ENCODE measurements at places on chromosomes 6 and 20. TPM values are rescaled to one million over a fixed set of nuclear protein-coding genes. Genes with fewer than 3 reads are reported as not detected.
A peak's percentile ranks its signal among the peaks of the same experiment; 100 is the strongest.

Gene PTK6
- total RNA-seq, result 0.83 TPM

Gene TGM2
- 53.4 TPM for total RNA-seq

Gene KCNK5
- not detected for total RNA-seq

Gene GJA10
- not detected for total RNA-seq

Gene IRF4
- total RNA-seq, result not detected

Gene KIF6
- total RNA-seq, result 0.33 TPM

Gene SLC22A1
- total RNA-seq, result 3.4 TPM

Gene MYH7B
- under 0.01 TPM for total RNA-seq

Gene RIPPLY2
- not detected for total RNA-seq

Gene ELOVL2
- total RNA-seq, result not detected

Gene RAMACL
- total RNA-seq, result 0.83 TPM

Gene TRIM15
- total RNA-seq, result not detected

Gene HLA-DQB1
- total RNA-seq, result 0.17 TPM

Gene SLC35F1
- total RNA-seq, result not detected

Gene PRPH2
- 0.09 TPM for total RNA-seq

Gene FAM135A
- total RNA-seq, result 34.0 TPM

Gene GGTLC1
- total RNA-seq, result not detected

Gene MAN1A1
- 5.3 TPM for total RNA-seq

Gene DLGAP4
- total RNA-seq, result 30.2 TPM

Gene SDC4
- 550 TPM for total RNA-seq

Gene ULBP1
- 23.5 TPM for total RNA-seq

Gene KCNB1
- not detected for total RNA-seq

DNA sequence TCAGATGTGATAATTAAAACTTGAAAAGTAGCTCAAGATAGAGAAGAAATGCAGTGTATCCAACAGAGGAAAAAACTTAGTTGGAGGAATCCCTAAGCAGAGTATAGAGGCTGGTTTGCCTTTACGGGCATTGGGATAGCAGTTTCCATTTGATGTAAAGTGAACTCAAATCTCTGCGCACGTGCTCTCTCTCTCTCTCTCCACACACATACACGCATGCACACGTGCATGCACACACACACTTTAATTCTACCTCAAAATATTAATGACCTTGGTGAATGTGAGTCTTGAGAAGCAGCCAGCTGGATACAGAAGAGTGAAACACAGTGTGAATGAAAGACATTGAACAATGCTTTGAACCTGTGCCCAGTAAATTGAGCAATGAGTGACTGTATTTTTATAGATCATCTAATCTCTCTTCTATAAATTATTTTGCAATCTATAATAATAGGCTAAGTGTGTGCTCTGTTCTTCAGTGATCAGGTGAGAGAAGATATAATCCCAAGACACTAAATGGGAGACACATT, 247.7 kb upstream of the FAM83B start:
- DNase-seq, result peak; percentile 64

- no peak for DNase-seq
These were observed 60.2 kb downstream of the EZR start for GRCh38 chr6:158758941-158759479.

- DNase-seq, result no peak
These were observed 177.1 kb downstream of the CD109 start for GRCh38 chr6:73873081-73873480.

DNA sequence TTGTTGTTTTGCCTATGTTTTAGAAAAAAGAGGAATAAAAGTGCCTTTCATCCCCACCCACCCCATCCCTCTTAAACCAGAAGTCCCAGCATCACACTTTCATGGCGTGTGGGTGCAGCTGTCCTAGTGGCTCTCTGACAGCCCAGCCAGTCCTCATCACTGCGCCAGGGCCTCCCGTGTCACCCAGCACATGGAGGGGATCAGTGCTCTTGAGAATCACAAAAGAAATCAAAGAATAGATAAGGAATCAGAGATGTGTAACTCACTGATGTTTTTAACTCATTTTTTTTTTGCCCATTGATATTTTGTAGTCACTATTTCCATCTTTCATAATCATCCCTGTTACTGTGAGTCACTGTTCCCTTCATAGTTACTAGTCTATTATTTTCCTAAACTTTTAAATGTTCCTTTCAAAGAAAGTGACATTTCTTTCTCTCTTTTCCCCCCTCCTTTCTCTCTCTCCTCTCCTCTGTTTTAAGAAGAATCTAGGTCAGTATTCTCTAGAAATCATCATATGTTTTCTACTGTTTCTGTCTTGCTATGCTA, 78.6 kb downstream of the AIG1 start:
- peak; percentile 17 for DNase-seq

GRCh38 chr20:61755971-61756845, 309.5 kb downstream of the TAF4 start:
- no peak for DNase-seq

GRCh38 chr20:22472447-22473100, 111.8 kb downstream of the FOXA2 start:
- DNase-seq, result no peak

DNA sequence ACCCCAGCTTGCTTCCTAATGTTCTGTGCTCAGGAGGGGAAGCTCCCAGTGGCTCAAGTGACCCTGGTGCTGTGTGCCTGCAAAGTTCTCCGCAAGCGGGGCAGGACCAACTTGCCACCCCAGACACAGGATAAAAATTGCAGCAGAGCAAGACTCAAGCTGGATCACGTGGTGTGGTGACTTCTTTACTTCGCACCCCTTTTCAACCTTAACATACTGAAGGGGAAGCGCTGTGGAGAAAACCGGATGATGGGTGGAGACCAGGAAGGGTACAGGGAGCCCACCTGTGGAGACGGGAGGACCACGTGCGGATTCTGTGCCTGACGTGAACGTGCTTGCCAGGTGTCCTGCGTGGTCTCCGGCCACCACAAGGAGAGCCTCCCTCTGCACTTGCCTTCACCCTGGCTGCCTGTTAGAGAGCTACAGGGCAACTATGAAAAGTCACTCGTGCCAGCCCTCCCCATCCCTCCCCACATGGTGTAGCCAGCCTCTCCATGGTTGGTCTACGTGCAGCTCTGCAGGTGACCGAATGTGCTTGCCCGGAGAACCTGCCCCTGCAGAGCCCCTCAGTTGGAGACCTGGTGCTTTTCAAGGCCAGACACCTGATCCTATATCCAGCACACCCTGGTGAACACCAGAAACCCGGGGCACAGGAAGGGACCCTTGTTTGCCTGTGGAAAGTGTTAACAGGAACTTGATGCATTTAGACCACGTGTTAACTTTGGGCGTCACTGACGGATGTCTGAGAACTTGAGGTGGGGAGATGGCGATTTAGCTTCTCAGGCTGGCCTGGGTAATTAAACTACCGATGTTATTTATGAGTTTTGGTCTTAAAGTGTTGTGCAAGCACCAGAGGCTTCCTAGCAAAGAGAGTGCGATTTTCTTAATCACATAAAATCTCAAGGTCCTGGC, 23.9 kb upstream of the DACT2 start:
- DNase-seq, result no peak

- DNase-seq, result peak; percentile 100
These were observed 59.7 kb upstream of the SNX9 start for GRCh38 chr6:157763129-157763903.

- peak; percentile 57 for DNase-seq
These were observed 1.1 kb upstream of the JARID2 start for GRCh38 chr6:15244620-15245360.

GRCh38 chr6:106444777-106445507, 84.4 kb downstream of the CRYBG1 start:
- DNase-seq, result peak; percentile 58

GRCh38 chr6:44897316-44897715, 430.8 kb upstream of the RUNX2 start:
- DNase-seq, result no peak

DNA sequence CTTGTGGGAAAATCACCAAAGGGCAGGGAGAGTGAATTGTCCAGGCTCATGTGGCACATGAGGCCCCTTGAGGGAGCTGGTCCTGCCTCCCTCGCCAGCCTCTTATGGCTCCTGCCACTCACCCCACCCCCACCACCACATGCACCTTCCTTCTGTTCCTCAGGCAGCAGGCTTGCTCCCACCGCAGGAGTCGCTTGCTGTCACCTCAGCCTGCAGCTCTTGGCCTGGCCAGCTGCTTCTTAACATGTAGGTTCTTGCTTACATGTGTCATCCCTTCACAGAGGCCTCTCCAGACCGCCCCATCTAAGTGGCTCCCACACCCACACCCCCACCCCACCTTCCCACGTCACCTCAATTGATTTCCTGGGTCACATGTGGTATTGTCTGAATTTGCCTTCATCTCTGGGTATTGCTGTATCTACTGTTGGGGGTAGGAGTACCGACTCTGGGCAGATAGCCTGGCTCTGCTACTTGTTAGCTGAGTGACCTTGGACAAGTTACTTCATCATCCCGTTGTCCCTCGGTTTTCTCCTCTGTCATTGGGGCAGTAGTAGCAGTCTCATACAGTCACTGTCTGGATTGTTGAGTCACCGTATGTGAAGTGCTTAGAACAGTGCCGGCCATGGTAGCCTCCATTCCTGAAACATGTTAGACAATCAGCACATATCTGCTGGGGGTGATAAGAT, 41.7 kb downstream of the SLC9A8 start:
- DNase-seq, result peak; percentile 64

DNA sequence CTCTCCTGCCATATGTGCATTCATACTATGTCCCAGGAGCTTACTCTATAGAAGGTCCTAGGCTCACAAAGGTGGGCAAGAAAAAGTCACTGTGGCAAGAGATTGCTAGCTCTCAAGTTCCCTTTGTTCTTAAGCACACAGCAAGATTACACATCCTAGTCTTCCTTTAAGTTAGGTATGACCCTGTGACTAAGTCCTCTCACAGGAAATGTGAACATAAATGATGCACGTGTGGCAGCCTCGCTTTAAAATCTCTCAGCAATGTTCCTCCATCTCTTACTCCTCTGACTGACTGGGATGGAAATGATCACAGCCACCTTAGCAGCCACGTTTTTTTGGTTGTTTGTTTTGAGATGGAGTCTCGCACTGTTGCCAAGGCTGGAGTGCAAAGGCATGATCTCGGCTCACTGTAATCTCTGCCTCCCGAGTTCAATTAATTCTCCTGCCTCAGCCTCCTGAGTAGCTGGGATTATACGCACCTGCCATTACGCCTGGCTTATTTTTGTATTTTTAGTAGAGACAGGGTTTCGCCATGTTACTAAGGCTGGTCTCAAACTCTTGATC, 35.7 kb upstream of the HAO1 start:
- DNase-seq, result no peak

- peak; percentile 16 for DNase-seq
These were observed 74.1 kb upstream of the NAA20 start for GRCh38 chr20:19943061-19943521.

DNA sequence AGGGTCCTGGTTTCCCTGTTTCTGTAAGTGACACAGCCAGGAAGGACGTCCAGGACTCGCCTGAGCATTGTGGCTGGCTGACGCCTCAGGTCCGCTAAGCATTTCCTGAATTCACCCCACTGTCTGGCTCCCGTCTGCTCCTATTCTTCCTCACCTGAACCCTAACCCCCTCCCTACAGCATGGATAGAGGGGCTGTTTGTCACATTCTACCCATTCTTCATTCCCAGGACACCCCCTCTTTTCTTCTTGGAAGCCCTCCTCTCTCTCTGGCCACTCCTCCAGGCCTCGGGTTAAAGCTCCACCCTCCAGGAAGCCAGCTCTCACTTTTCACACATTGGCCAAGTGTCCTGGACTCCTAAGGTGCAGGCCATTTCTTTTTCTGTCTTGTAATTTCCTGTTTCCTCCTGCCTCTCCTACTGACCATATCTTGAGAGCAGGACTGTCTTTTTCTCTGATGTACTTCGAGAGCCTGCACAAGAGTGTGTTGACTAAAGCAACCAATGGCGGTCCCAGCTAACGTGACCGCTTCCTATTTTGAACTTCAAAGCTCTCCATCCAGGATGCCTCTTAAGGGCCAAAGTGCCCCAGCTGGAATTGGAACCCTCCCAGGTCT, 24.2 kb upstream of the MYMX start:
- no peak for DNase-seq

GRCh38 chr6:138492113-138492512, 7.2 kb downstream of the NHSL1 start:
- no peak for DNase-seq

- no peak for DNase-seq
These were observed 291.8 kb upstream of the MARCKS start for GRCh38 chr6:113565306-113565705.

DNA sequence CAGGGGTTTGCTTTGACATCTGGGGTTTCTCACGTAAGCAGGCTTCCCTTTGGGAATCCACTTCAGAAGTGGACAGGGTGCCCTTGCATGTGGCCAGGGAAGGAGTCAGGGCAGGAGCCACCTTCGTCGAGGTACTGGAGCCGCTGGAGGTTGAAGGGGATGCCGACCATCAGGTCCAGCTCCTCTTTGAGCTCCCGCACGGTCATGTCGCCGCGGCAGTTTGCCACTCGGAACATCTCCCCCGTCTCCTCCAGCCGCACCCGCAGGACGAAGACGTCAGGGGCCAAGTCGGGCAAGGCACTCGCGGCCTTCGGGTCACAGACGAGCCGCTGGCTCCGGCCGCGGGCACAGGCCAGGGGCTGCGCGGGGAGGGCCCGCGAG, 360 bp downstream of the ANKRD60 start:
- no peak for DNase-seq

DNA sequence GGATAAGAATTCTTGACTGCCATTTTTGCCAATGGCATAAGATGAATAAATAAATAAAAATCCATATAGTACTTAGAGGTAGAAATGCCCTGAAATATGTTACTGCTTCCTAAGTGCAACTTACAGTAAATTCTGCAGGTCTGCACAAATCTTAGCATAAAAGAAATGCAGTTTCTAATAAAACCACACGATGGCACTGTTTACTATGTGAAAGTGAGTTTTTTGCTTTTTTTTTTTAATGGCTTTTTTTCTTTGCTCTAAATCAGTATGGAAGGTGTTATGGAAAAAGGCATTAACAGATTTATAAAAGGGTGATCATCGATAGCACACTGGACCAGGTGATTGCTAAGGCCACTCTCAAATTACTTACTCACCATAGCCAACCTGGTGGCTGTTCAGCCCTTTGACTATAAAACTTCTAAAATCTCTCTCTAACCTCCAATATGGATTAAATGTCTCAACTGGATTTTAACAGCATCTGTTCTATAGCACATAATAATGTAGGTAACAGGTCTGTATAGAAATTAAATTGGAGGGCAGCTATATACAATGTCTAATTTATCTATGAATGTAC, 45.8 kb downstream of the AHI1 start:
- peak; percentile 10 for DNase-seq

DNA sequence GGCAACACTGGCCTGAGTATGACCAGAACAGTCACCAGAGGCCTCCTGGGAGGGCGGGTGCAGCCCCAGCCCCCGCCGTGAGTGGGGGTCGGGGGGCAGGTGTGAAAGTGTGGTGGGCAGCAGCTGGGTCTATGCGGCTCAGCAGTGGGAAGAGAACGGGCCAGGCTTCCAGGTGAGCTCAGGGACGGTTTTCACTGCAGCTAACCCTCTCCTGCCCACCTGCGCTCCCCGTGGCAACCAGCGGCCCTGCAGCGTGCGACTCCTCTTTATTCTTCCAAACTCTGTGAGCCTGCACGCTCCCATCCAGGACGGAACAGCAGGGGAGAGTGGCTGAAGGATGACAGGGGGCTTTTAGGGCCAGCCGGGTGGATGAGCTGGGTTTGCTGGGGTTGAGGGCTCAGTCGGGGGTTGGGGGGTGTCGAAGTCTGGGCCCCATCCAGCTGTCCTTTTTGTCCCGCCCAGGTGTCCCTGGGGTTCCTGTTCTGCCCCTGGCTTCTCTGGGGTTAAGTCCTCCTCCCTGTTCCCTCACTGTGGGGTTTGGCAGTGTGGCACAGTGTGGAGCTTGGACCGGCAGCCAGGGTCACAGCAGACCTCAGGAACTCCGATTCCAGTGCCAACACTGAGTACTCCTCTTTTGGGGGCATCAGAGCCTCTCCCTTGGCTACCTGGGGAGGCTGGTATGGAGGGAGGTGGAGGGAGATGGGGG, 859 bp upstream of the BIRC7 start:
- peak; percentile 26 for DNase-seq
